Smooth muscle cell of the pulmonary artery (primary cell): ENCODE measurements at places on chromosomes 6 and 20. TPM values are rescaled to one million over a fixed set of nuclear protein-coding genes. Genes with fewer than 3 reads are reported as not detected.

Gene STX11
- 0.85 and 1.6 TPM in 2 replicates for total RNA-seq

Gene MPIG6B
- total RNA-seq: not detected in 2 replicates

Gene HCRTR2
- not detected in 2 replicates for total RNA-seq

Gene EMILIN3
- under 0.01 TPM in 1 of 2 replicates, not detected in the other for total RNA-seq

Gene CRYBG1
- total RNA-seq: 6.3 and 20.0 TPM in 2 replicates

Gene KCNK16
- not detected in 2 replicates for total RNA-seq

Gene ARID1B
- total RNA-seq: 61.4 and 61.6 TPM in 2 replicates

Gene BPI
- 0.13 and 0.30 TPM in 2 replicates for total RNA-seq

Gene RWDD2A
- total RNA-seq: 4.6 and 5.9 TPM in 2 replicates

Gene CCR6
- not detected in 2 replicates for total RNA-seq

Gene AIF1
- not detected in 2 replicates for total RNA-seq

Gene TRIM40
- not detected in 2 replicates for total RNA-seq

Gene AGER
- 0.30 and 0.33 TPM in 2 replicates for total RNA-seq

Gene ECT2L
- total RNA-seq: 0.07 TPM in 1 of 2 replicates, not detected in the other

Gene TREM1
- total RNA-seq: 1.5 and 19.5 TPM in 2 replicates

Gene CTAGE9
- total RNA-seq: not detected in 2 replicates

Gene POU5F1
- 0.66 and 1.3 TPM in 2 replicates for total RNA-seq

Gene SRMS
- total RNA-seq: not detected in 2 replicates
